NCI-H146 (cell line): ENCODE measurements at places on chromosomes 7 and 10.

DNA sequence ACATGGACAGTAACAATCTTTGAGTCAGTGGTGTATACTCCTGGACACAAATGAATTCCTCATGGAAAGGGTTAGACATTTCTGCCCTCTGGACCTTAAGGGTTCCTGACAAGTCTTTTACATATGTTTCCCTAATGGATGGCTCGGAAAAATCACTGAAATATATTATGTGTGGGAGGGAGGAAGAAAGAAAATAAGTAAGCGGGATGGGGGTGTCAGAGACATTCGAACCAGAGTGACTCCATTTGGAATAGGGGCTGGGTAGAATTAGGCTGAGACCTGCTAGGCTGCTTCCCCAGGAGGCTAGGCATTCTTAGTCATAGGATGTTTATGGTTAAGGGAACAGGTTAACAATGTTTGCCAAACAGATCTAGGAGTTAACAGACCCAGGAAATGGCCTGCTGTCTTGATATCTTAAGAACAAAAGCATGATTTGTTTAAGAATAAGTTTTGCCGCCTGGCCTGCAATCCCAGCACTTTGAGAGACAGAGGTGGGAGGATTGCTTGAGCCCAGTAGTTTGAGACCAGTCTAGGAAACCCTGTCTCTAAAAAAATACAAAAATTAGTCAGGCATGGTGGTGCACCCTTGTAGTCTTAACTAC is 1241.7 kb downstream of the TYW1 start:
- no peak for DNase-seq

- no peak for DNase-seq
Measured at GRCh38 chr10:4813496-4813895, 12.5 kb upstream of the AKR1E2 start.

- no peak for DNase-seq
Measured at GRCh38 chr10:71647526-71648253, 71.9 kb downstream of the C10orf105 start.

DNA sequence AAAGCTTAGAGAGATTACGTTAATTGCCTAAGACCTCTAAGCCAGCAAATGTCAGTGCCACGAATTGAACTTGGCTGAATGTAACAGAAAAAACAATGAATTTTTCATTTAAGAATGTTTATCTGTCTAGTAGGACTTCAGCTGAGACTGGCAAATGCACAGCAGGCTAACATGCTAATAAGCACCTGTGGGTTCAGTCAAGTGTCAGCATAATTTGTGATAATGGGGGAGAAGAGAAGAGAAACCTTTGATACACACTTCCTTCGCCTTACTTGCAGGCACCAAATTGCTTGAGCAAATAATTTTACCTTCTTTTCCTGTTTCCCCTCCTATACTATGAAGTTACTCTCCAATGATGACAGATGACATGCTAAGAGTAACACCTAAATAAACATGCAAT is 1136.5 kb upstream of the SORCS1 start:
- no peak for DNase-seq

DNA sequence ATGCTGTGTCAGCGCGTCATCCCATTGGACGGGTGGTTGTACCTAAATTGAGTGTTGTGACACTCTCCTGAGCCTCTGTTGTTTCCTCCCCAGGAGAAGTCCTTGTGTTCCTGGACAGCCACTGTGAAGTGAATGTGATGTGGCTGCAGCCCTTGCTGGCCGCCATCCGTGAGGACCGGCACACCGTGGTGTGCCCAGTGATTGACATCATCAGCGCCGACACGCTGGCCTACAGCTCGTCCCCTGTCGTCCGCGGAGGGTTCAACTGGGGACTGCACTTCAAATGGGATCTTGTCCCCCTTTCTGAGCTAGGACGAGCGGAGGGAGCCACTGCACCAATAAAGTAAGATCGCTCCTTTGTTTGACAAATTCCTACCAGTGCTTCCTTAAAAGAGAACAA is 82.5 kb downstream of the GALNT11 start:
- no peak for DNase-seq

DNA sequence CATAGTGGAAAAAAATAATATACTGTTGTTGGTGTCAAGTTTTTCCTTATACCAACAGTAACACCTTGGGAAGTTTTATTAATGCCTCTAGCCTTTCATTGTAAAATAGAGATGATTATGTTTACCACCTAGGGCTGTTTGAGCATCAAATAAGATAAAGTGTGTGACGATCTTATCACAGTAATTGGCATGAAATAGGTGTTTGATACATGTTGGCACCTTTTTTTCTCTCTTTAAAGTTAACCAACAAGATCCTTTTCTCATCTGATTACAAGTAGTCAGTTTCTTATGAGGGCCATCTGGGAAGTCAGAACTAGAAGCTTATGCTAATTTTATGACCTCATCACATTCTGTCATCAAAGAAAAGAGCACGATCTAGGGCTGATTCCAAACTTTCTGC is 669.5 kb downstream of the CCSER2 start:
- no peak for DNase-seq

GRCh38 chr7:67696124-67696523 is 699.5 kb downstream of the TYW1 start:
- DNase-seq, result no peak

GRCh38 chr7:158850545-158851102 is 5.7 kb upstream of the DYNC2I1 start:
- no peak for DNase-seq

- no peak for DNase-seq
Measured at GRCh38 chr10:133143546-133143945, 16.5 kb upstream of the KNDC1 start.

- DNase-seq, result peak; percentile 35
Measured at GRCh38 chr10:124724279-124725027, 19.7 kb downstream of the FAM53B start.

- no peak for DNase-seq
Measured at GRCh38 chr7:39221901-39222300, 244.2 kb downstream of the POU6F2 start.

DNA sequence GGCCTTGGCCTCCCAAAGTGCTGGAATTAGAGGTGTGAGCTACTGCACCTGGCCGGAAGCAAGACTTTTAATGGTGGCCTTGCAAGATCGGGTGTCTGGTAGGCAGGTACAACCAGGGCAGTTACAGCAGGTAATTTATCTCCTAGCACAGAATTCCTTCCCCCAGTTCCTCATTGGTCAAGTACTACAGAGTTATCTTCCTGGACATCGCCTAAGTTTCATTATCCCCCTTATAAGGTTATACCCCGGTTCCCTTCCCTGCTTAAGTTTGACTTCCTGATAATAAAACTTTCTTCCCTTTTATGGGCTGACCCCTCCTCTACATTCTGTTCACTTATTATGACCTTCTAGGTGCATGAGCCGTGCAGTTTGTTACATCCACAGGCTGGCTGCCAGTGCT is 19.0 kb upstream of the CYP3A43 start:
- DNase-seq, result no peak
